Dermis blood vessel endothelial cell (primary cell): ENCODE measurements at places on chromosomes 5 and 9.

DNA sequence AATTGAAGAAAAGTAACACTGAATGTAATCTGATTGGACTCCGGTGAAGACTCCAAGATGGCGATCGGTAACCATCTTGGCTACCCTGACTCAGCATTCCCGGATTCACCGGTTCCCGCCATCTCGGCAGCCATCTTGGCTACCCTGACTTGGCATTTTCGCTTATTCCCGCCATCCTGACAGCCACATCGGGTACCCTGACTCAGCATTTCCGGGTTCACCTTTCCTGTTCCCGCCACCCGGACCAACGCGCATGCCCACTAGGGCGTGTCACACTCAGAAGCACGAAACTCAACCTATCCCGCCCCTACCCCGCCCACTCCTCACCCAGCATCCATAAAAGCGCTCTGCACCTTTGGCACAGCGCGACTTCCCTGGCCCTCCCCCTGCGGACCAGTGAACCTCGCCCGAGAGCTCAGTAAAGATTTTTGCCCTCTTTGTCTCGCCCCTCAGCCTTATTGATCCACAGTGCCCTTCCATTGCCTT is 17.2 kb downstream of the SPTLC1 start:
- DNase-seq, result peak; percentile 88

GRCh38 chr9:123954518-123955280 is 24.8 kb upstream of the DENND1A start:
- no peak for DNase-seq

GRCh38 chr5:104757915-104758314 is 1195.3 kb upstream of the NUDT12 start:
- DNase-seq, result no peak

- peak; percentile 93 for DNase-seq
These were observed at the start of gene PTAR1 for GRCh38 chr9:69759421-69760277. Gene PTAR1, minus strand, starts transcription at chr9:69760011. Its CDS starts 73 bp downstream, at chr9:69759938.

- no peak for DNase-seq
These were observed 81.7 kb downstream of the GNAQ start for GRCh38 chr9:77949751-77950436.

- no peak for DNase-seq
These were observed 58.5 kb downstream of the PDE6A start for GRCh38 chr5:149886060-149886459.

GRCh38 chr9:76575761-76576160 is 116.8 kb downstream of the GCNT1 start:
- DNase-seq, result no peak

DNA sequence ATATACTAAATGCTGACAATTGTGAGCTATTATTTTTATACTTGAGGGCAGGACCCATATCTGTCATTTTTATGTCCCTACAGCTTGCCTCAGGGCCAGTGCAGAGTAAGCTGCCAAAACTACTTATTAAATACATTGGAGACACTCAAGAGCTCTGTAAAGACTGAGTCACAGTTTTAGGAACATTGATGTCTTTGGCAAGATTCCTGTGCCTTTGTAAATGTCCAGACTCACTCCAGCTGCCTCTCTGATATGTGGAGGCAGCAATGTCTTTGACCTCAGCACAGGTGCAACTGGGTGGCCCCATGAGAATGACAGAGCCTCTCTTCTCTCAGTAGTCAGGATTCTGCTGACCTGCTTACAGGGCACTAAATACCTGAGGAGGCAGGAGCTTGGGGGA is 363.2 kb downstream of the OSTF1 start:
- DNase-seq, result no peak

DNA sequence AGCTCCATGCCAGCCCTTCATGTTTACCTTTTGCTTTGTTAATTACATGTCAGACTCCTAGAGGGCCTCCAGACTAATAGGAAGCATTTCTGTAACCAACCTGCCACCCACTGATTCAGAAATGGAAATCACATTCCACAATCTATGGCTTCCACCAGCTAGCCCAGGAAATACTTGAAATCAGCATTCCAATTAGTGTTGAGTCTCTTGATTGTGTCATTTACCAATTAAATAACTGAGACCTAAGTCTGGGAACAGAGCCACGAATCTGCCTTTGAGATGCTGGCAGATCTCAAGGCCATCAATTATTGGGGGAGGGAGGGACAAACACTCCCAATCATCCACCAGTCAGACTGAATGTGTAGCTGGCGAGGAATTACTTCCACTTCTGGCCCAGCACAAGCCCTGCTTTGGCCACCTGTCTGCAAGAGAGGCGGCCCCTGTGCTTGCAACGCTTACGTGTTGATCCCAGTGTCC is 27.4 kb upstream of the SAP30L start:
- DNase-seq, result no peak

- no peak for DNase-seq
These were observed 68.8 kb downstream of the C9orf50 start for GRCh38 chr9:129552064-129552463.

DNA sequence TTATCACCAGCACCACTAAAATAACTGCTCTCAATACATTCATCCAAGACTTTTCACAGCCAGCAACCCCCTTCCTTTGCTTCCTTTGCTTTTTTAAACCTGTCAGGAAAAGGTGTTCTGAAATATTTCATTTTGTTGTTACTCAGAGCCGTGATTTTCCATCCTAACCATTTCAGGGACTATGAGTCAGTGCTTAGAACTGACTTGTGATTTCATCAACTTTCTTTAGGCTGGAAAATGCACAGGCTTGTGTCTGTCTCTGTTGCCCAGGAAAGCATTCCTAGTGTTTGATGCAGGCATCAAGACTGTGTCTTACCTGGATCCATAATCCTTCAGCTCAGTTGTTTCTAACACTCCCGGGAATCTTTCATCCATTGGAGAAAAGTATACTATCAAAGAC is 805.6 kb downstream of the BRINP1 start:
- DNase-seq, result no peak

GRCh38 chr5:134906811-134907210 is 1.9 kb downstream of the PCBD2 start:
- no peak for DNase-seq

- peak; percentile 86 for DNase-seq
These were observed 32.7 kb downstream of the TMEFF1 start for GRCh38 chr9:100505564-100506159.

GRCh38 chr5:135161221-135161620 is 127.2 kb upstream of the PITX1 start:
- no peak for DNase-seq

GRCh38 chr5:6212244-6212643 is 166.1 kb downstream of the MED10 start:
- no peak for DNase-seq

DNA sequence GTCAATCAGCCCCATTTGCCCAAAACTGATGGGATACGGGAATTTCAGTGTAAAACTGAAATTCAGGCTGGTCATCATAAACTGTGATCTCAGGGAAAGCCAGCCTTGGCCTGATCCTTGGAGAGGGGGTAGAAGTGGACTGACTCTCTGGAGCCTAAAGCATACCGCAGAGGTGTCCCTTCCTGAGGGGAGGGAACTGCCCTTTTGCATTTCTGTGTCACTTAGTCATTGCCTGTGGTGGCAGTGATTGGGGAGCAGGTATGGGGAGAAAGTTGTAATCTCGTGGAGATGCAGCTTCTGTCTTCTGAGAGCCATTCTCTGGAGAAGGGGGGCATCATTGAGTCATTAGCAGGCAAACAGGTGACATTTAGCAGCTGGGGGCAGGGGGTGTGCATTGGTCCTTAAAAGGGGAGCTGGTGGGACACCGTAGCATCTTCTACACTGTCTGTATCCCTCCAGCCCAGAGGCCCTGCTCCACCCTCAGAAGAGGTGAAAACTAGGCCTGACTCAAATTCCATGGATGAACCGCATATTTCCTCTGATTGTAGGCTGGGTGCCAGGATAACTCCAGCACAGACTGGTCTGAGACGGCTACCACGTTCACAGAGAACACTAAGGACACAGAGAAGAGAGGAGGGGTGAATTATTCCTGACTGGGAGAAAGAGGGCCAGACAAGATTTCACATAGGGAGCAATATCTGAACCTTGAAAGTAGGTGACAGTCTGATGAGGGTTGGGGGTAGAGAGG is 143.3 kb downstream of the SEC61B start:
- no peak for DNase-seq

DNA sequence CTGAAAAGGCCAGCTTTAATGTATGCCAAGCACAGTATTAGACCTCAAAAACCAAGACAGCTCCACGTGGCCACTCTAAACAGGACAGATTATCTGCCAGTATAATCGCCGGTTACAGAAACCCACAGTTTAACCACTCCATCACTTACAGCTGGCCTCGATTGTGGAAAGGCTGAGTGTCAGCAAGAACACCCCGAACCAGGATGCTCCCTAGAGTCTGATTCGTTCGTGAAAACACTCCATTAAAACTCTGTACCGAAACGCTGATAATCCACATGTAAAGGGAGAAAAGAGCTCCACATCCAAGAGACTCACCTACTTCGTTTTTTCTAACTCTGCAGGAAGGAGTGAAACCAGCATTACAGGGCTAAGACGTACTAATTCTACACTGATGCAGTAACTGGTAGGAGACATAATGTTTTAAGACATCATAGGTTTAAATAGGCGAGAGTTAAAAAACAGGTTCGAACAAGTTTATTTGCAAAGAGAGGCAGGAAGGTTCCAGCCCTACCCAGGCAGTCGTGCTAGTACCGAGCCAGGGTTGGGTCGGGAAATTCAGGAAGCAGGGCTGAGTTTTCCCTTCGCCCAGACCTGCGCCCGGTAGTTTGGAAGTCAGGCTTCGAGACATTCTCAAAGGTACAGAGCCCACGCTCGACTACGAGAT is 949 bp downstream of the SERINC5 start:
- DNase-seq, result peak; percentile 40

GRCh38 chr5:67299231-67299735 is 102.7 kb upstream of the CD180 start:
- DNase-seq, result no peak

- peak; percentile 83 for DNase-seq
These were observed 22.4 kb downstream of the CCL28 start for GRCh38 chr5:43389679-43390329.

DNA sequence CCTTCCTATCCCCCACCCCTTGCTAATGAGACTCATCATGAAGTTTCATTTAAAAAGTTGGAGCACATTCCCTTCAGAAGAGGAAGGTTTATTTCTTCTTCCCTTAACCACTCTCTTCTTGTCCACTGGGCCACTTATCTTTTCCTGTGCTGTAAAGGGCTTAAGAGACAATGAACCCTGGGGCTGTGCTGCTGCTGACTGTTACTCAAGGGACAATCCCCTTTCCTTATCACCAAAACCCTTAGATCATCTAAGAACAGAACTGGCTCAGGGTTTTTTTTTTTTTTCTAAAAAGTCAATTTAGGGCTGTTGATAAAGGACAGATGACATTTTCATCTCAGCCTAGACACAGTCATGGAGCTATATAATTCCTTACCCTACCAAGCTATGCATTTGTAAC is 29.6 kb downstream of the CAPSL start:
- no peak for DNase-seq

DNA sequence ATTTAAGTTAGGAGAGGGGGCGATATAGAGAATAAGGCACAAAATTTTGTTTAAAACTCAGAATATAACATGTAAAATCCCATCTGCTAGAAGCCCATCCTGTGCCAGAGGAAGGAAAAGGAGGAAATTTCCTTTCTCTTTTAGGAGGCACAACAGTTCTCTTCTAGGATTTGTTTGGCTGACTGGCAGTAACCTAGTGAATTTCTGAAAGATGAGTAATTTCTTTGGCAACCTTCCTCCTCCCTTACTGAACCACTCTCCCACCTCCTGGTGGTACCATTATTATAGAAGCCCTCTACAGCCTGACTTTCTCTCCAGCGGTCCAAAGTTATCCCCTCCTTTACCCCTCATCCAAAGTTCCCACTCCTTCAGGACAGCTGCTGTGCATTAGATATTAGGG is 18.3 kb downstream of the MOCS2 start:
- peak; percentile 62 for DNase-seq

- DNase-seq, result no peak
These were observed 125.4 kb upstream of the ANKH start for GRCh38 chr5:14996997-14997396.

DNA sequence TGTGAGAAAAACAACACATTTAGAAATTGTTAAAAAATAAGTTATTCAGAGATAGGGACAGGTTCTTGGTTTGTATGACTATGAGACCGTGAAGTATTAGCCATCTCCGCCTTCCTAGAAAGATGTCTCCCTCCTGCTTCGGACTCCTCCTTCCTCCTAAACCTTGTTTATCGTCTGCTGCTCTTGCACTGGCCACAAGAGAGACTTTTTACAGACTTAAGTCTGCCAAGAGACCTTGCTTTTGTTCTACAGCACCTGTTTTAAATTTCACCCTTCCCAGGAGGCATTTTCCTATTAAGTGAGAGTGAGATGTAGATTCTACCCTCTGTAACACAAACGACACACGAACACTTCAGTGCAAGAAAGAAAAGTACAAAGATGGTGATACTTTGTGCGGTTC is 274.6 kb downstream of the ARHGEF28 start:
- DNase-seq, result no peak

- no peak for DNase-seq
These were observed 147.9 kb downstream of the PLPPR1 start for GRCh38 chr9:101176384-101176783.

DNA sequence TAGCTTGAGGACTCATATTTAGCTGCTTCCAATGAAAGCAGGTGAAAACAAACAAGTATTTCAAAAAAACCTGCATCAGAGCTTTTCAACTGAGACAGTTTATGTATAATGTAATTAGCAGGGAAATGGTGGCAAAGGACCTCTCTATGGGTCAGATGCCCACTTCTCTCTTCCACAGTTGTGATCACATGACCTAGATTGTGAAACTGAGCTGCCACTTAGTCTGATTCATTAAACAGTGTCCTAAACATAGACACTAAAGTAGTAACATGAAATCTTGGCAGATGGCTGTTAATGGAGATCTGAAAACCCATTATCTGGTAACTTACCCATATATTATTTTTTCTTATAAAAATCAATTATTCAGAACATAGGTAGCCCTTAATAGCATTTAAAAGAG is 663.6 kb upstream of the RIOK2 start:
- DNase-seq, result no peak

- no peak for DNase-seq
These were observed 11.4 kb upstream of the PTGR1 start for GRCh38 chr9:111610845-111611244.

DNA sequence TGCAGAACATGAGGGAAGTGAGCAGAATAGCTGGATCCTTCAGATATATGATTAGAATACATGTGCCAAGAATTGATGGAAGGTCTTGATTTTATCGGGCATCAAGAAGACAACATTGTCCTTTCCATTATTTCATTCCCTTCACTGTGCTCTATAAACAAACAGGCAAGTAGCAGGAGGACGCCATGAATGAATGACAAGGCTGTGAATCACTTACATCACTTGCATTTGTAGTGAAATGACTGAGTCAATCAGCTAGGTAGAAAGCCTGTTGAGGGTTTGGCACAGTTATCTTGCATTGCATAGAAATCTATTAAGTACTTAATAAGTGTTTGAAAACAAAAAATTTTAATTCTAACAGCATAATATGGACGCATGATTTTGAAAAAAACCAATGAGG is 548.8 kb upstream of the IZUMO3 start:
- no peak for DNase-seq
